ENCODE measurements at places on chromosomes 12 and 14.

DNA sequence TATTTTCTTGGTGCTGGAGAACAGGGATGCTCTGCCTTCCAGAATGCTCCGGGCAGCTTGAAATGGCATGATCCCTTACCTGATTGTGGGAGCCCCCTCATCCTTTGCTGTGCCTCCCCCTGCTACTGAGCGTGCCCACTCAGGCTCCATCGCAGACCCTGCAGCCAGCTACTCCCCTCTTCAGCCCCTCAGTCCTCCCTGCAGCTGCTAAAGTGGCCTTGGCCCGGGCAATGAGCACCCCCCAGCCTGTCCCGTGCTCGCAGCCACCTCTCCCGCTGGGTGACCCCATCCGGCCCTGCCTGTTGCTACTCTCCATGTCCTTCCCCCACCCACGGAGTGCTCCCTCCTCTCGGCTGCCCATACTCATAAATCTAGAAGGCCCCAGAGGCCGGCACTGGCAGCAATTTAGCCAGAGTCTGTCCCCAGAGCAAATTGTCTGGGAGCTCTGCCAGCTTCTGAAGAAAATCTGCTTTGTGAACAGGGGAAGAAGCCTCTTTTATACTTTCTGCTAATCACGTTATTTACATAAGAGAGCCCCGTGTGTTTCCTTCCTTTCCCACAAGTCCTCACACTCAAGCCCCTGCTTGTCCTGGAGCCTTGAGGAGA, 143.7 kb upstream of the FRMD6 start:
- DNase-seq: peak; percentile 50

DNA sequence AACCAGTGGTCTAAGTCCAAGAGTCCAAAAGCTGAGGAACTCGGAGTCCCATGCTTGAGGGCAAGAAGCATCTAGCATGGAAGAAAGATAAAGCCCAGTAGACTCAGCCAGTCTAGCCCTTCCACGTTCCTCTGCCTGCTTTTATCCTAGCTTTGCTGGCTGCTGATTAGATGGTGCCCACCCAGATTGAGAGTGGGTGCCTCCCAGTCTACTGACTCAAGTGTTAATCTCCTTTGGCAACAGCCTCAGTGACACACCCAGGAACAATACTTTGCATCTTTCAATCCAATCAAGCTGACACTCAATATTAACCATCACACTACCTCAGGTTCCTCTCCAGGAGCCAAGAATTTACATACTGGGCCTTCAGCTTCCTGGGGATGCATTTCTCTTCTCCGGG, 476.1 kb downstream of the FUT8 start:
- DNase-seq: peak; percentile 43

DNA sequence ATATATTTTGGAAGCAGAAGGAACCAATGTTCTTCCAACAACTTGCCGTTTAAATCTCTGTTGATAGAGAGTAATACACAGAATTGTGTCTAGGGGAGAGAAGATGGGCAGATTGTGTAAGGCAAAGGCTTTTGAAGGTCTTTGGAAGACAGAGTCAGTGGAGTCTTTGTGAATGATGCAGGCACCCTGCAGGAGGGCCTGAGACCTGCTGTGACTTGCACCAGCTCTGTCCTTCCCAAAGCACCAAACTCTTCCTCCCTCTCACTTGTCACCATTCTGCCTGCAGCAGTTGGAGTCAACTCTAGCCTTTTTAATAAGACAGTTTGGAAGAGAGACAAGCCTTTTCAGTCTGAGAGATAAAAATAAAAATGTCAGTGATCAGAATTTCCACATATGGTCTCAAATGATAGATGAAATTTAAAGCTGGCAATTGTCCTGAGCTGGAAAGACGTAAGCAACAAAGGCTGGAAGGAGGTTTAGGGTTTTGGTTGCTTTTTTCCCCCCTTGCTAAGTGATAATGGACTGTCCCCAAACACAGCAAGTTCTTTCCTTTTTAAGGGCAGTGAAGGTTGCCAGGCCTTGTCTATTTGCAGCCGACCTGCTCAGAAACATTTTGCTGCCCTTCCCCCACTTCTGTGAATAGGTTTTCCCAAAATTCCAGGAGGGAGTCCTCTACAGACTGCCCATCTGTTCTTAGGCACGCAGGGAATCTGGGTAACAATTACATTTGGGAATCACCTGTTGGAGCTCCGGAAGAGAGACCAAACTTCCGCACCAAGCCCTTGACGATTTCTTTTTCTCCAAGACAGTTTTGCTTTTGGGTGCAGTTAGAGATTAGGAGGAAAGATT, 103.0 kb upstream of the NTF3 start:
- DNase-seq: no peak

GRCh38 chr14:24277606-24278321, 6.4 kb upstream of the RABGGTA start:
- DNase-seq: no peak

- no peak for DNase-seq
Observed at GRCh38 chr14:100007254-100007653, 58.0 kb upstream of the EVL start.

DNA sequence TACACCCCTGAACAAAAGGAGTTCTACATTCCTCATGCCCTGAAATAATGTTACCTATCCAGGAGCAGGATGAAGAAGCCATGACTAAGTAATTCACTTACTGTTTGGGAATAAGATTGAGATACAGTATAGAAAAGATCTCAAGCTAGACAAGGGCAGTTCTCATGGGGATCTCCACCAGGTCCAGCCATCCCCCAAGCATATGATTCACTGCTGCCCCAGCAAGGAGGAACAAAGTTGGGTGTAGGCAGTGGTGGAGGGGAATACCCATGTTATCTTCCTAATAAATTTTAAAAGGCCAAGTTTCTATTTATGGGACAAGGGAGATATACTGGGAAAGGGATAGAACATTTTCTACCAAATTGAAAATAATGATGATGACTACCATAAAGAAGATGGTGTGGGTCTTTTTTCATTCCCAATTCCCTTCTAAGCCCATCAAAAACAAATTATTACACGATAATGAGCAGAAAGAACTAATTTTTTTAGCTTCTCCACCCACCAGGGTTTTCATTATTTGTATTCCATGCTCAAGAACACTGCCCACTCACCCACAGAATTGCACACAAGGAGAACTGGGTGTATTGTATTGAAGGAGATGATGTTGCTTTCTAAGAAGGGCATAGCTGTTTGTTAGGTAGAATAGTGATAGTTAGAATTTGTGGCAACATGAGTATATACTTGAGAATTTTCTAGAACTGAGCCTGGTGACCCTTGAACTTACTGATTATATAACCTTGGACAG, 204.6 kb downstream of the BTG1 start:
- no peak for DNase-seq

DNA sequence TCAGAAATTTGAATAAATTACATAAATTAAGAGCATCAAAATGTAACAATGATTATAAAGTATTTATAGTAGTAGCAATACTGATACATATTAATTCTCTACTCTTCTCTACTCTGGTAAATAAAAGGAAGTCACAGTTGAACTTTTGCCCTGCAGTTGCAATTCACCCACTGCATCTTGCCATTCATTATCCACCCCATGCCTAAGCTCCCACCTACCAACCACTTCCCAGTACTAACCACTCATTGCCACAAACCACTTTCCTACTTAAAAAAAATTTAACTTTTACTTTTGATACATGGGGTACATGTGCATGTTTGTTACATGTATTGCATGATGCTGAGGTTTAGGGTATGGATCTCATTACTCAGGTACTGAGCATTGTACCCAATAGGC, 174.0 kb downstream of the RASSF9 start:
- DNase-seq: no peak

DNA sequence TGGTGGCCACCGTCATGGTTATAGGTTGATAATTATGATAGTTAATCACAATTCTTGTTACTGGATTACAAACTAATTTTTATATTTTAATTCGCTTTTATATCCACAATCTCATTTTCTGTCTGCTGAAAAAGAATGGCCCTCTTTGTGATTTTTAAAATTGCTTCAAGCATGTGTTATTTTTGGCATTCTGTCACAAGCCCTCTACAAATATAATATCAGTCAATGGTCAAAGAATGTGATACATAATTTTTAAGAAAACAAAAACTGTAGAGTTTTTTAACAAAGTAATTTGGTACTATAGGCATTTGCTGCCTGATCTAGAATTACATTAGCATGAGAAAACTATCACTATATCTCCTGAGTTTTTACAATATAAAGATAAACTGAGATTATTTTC, 352.0 kb upstream of the TMTC1 start:
- DNase-seq: no peak

DNA sequence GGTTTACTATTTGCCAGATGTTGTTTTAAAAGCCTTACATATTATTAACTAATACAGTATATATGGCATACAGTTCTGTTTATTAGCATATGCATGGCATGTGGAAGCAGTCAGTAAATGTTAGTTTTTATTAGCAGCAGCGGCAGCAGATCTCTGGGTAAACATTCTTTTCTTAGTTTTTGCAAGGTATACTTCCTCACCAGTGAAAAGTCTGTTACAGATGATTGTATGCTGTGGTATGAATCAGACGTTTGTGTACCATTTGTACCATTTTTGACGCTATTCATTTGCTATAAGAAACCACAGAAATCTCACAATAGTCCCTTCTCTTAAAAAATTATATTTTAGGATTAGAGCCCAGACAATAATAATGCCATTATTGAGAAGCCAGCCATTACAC, 17.8 kb downstream of the STK38L start:
- DNase-seq: no peak

GRCh38 chr12:97680751-97681150, 218.1 kb downstream of the RMST start:
- no peak for DNase-seq

- DNase-seq: no peak
Observed at GRCh38 chr14:103597623-103598377, 31.2 kb upstream of the KLC1 start.

GRCh38 chr12:53496752-53497032, 2.6 kb downstream of the MAP3K12 start:
- no peak for DNase-seq

DNA sequence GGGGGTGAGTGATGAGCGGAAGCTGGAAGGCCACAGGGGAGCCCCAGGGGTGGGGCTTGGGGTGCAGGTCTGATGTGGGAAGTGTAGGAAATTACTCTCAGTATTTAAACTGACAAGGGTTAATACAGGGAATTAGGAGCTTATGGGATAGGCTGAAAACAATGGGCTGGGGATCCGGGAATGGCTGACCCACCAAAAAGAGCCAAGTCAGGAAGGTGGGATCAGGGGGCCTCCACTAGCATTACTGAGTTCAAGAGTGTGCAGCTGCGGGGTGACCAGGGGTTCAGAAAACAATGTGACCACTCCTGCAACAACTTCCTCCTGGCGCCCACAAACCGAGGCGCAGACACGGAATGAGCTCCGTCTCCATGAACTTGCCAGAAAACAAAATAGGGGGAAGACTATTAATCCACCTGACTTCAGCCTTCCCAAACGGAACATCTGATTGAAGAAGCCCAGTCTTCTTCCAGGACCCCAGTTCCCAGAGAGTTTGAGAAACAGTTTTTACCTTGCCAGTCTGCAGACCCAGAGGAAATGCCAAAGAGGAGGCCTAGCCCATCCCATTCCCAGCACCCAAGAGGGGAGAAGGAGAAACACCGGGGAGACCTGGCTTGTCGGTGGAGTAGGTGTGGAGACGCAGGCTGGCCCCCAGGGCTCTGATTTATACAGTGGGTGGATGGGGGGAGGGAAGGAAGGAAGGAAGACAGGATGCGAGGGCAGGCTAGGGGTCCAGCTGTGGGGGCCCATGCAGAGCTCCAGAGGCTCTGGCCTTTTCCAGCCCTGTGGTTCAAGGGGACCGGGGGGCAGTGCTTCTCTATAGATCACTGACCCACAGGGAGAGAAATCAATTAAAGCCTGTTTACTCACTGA, 16.5 kb upstream of the YY1 start:
- peak; percentile 73 for DNase-seq

- peak; percentile 67 for DNase-seq
Observed at GRCh38 chr12:53078425-53079225, 565 bp downstream of the SPRYD3 start.

DNA sequence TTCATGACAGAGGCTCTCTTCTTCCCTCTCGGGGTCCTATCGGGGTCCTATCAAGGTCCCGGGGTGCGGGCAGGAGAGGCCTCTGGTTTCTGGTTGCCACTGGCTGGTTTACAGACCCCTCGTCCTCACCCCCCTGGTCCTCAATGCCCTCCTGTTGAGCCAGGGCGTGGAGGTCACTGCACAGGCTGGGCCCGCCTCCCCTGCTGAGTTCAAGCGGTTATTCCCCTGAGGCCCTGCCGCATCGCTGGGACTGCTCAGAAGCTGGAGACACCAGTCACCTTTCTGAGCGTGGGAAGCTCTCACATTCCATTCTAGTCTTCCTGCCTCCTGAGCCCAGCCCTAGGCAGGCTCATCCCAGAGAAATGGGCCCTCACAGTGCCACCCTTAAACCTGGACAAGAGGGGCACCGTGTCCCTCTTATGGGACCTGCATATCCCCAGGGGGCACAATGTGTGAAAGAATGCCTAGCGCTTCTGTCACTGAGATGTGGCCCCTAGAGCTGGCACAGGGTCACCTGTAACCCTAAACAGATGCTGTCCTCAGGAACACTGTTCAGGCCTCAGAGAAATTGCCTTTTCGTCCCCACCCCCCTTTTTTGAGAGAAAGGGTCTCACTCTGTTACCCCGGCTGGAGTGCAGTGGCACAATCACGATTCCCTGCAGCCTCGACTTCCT, 177.7 kb upstream of the RGS6 start:
- DNase-seq: no peak

- DNase-seq: no peak
Observed at GRCh38 chr14:34380471-34380845, 81.6 kb downstream of the SPTSSA start.
